Stimulated activated CD4-positive, alpha-beta T cell treated with anti-CD3 and anti-CD28 coated beads, Interleukin-2, amount 100 ng/mL, for 48 hours (primary cell): ENCODE measurements at places on chromosomes 16 and 17.

- no peak for DNase-seq
Observed at GRCh38 chr17:48442819-48443218, 12.8 kb upstream of the SKAP1 start.

DNA sequence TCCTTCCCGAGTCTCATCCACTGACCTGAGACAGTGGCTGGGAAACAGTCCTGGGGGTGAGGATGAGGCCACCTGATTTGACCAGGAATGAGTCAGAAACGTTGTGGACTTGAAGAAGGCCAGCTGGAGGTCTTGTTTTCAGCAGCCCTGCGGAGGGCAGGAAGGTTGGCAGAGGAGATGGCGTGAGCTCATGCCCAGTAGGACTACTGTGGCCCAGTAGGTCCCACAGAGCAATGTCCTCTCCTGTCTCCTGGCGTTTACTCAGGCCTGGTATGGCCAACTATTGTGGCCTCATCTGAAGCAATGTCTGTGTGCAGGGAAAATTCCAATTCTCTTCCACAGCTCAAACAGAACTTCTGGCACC lies 84.1 kb upstream of the DNAJA2 start:
- no peak for DNase-seq

DNA sequence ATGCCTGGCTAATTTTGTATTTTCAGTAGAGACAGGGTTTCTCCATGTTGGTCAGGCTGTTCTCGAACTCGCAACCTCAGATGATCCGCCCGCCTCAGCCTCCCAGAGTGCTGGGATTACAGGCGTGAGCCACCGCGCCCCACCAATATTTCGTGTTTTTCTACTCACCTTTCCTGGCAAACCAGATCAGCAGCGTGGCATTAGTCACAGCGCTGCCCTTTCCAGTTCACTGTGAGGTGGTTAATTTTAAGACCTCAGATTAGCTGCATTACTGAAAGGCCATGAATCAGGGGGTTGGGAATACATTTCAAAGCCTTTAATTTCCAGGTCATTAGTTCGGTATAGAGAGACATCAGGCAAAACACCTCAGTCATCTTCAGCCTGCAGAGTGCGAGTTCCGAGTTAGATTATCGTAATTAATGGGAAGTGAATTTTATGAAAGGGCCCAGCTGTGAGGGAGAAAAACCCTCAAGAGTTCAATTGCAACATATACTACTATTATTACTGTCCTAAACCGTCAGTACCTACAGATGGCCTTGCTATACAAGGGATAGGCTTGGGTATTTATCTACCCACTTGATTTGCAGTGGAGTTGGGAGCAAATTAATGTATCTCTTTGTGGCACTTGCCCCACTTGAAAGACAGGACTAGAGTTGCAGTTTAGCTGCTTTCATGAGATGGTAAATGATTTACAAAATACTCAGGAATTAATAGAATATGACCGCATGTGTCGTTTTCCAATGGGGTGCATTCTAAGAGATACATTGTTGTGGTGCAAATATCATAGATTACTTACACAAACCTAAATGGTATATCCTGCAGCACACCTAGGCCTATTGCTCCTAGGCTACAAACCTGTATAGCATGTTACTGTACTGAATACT lies 2.1 kb upstream of the USP32 start:
- no peak for DNase-seq

- DNase-seq = no peak
Observed at GRCh38 chr16:66422366-66422765, 4.7 kb upstream of the BEAN1 start.

GRCh38 chr16:24955975-24956731 lies 59.0 kb downstream of the ARHGAP17 start:
- DNase-seq = no peak

DNA sequence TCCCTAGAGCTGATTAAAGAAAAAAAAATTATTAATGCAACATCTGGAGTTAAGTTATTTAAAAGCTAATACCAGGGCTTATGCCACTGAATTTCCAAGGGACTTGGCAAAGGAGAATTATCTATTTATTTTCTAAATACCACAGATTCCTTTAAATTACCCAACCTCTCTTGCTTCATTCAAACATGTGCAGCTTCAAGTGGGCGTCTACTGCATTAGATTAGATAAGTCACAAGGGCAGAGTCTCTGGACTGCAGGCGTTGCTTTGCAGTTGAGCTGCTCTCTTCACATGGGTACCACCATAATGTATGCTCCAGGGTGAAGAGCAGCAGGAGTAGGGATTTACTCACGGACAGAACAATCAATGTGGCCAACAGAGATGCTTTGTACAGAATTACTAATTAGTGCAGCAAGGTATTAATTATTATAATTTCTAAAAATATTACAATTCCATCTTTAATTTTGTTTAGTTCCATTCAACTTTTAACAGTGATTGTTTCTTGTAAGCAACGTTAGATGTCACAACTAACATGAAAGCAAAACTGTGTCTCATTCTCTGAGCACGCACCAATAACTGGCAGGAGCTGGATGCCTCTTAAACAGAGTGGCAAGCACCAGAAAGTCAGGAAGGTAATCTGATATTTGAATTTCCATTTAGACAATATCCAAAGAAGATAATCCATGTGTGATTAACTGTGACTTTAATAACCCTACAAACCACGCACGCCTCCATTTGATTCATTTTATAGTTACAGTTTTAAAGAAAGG lies 214.2 kb downstream of the STX8 start:
- no peak for DNase-seq

DNA sequence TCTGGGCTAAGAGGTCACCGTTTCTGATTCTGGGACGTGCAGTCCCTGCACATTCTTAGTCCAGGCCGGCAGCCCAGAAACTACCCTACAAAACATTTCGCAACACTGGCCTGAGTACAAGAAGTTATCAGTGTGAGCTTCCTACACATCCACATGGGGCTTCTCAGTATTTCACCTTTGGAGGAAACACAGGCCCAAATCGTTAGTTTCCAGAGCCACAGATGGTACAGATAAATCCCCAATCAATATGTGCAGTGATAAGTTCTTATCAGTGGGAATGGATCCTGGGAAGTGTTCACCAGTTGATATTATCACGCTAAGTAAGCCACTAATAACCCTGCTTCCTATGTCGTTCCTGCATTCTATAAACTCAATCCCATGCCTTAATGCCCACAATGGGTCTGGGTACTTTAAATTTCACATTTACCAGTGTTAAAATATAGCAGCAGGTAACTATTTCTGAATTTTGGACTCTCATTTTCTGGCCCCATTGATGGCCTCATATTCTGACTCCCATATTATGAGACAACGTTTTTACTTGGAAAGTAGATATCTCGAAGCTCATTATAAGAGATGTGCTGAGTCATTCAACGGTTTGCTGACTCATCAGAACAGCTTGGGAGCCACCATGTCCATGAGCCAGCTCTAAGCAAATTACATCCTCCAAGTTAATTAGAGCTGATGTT lies 370.2 kb upstream of the MAF start:
- DNase-seq = no peak

- no peak for DNase-seq
Observed at GRCh38 chr16:4994719-4995434, 36.7 kb downstream of the SEC14L5 start.

- DNase-seq = no peak
Observed at GRCh38 chr16:85158743-85159178, 46.5 kb upstream of the CIBAR2 start.

- DNase-seq = no peak
Observed at GRCh38 chr17:45312477-45313420, 4.1 kb downstream of the MAP3K14 start.

- no peak for DNase-seq
Observed at GRCh38 chr16:4002121-4002520, 114.1 kb downstream of the ADCY9 start.

- DNase-seq = no peak
Observed at GRCh38 chr17:12821376-12821940, 32.2 kb downstream of the ARHGAP44 start.

DNA sequence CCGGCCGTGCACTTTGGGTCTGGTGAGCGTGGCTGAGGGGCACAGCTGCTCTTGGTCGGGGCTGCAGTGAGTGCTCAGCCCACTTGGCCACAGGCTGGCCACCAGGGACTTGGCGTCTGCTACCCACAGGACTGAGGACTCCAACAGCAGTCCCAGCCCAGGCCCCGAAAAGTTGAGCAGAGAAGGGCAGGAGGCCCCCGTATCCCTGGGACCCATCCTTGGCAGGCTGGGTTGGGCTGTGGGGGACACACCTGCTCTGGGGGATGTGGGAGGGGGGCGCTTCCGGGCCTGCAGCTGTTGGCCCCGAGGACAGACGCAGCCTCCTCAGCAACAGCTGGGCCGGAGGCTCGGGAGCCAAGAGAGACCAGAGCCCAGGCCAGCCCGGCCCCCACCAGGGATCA lies 19.4 kb upstream of the SSTR5 start:
- no peak for DNase-seq

GRCh38 chr17:81028506-81028858 lies 6.5 kb upstream of the BAIAP2 start:
- DNase-seq = no peak

DNA sequence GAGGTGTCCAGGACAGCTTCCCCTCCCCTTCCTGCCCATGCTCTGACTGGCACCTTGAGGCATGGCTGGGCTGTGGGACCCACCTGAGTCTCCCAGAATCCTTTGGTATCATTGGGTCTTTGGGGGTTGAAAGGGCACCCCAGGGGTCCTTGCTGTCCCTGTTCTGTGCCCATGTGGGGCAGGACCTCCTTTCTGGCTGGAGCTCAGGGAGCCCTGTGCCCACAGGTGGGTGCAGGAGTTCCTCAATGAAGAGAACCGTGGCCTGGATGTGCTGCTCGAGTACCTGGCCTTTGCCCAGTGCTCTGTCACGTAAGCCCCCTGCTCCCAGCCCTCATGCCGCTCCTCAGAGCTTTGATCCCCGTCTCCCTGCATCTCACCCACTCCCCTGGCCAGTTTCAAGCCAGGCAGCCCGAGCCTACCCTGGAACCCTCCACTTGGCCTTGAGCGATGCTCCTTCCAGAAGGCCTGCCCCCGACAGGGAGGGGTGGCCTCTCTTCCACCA lies 11.8 kb downstream of the FMNL1 start:
- no peak for DNase-seq

GRCh38 chr17:79538291-79538690 lies 72.6 kb downstream of the RBFOX3 start:
- no peak for DNase-seq

DNA sequence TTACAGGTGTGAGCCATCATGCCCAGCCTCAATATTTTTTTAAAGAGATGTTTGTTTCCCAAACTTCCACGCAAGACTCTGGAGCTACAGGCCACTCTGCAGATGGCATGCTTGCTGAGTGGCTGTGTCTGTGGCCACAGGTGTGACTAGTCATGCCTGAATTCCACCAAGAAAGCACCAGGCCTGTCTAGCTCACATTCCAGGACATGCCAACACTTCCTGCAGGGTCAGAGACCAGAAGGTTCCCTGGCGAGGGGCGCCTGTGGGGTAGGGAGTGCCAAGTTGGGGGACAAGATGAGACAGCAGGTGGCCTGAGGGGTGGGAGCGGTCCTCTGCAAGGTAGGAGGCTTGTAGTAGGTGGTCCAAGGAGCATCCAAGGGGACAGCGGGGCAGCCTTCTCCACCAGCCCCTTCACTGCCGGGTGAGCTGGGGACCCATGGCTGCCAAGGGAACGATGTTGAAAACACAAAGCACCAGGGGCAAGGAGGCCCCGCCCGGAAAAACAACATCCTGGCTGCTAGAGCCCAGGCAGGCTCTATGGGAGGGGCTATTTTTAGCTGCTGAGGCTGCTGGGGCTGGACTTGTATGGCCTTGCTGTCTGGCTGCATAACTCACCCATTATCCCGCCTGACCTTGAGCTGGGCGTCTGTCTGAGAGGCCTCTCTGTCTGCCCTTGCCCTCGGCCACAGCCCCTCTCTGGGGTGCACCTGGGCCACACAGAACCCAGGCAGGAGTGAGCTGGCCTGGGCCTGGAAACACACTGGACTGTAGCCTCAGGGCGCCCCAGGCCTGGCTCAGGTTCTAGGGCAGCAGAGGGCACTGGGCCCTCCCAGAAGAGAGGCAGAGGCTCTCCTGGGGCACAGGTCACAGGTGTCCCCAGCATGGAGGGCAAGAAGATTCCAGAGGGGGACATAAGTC lies 5.7 kb downstream of the TRIM47 start:
- no peak for DNase-seq

GRCh38 chr17:46047856-46048255 lies 48.8 kb downstream of the STH start:
- DNase-seq = no peak

DNA sequence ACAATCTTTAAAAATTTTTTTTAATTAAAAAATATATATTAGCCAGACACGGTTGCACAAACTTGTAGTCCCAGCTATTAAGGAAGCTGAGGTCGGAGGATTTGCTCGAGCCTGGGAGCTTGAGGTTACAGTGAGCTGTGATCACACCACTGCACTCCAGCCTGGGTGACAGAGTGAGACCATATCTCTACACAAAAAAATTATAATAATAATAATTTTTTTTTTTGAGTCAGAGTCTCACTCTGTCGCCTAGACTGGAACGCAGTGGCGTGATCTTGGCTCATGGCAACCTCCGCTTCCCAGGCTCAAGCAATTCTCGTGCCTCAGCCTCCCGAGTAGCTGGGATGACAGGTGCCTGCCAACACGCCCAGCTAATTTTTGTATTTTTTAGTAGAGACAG lies 23.8 kb downstream of the LITAF start:
- no peak for DNase-seq

DNA sequence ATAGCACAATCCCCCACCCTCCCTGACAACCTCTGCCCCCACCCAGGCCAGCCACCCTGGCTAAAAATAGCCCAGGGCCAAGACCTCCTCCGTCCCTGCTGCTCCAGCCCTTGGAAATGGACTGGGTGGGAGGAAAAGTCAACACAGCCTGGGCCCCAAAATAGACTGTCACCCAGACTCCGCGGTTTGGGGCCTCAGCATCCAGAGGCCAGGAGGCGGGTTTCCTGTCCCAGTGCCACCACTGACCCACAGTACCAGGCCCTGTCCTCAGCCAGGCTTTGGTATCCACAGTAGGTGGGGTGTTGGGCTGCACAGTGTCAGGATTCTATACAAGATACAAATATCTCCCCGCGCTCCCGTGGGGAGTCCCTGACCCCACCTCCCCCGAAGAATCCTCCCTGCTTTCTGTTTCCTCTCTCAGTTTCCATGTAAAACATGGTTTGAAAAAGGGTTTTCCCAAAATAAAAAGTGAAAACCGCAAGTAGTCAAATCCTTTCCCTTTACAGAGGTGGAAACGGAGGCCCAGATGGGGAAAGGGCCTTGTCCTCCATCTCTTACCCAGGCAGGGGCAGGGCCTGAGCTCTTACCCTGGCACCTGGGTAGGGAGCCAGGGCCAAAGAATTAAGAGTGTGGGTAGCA lies 20.1 kb downstream of the CPNE2 start:
- DNase-seq = no peak

DNA sequence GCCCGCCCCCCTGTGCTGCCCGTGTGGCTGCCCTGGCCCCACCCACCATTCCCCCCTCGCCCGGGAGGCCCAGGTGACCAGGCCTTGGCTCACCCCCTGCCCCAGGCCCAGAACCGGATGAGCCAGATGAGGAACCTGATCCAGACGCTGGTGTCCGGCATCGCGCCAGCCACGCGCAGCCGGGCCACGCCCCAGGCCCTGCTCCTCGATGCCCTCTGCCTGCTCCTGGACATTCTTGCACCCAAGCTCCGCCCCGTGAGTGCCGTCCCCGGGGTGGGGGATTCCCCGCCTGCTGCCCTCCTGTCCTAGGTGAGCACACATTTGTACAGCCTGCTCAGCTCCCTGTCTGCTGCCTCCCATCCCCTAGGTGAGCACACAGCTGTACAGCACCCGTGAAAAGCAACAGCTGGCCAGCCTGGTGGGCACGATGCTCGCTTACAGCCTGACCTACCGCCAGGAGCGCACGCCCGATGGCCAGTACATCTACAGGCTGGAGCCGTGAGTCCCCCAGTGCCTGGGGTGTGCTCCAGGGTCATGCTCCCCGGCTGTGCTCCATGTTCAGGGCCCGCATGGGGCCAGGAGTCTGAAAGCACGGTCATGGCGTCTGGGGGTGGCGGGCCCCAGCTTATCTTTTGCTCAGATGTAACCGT lies 4.8 kb downstream of the GNG13 start:
- no peak for DNase-seq
